ENCODE measurements at places on chromosomes 16 and 17.

- no peak for DNase-seq
Measured at GRCh38 chr16:70151941-70152509, 21.6 kb upstream of the CLEC18C start.

GRCh38 chr16:84583995-84584394 is 33.9 kb downstream of the COTL1 start:
- DNase-seq, result no peak

DNA sequence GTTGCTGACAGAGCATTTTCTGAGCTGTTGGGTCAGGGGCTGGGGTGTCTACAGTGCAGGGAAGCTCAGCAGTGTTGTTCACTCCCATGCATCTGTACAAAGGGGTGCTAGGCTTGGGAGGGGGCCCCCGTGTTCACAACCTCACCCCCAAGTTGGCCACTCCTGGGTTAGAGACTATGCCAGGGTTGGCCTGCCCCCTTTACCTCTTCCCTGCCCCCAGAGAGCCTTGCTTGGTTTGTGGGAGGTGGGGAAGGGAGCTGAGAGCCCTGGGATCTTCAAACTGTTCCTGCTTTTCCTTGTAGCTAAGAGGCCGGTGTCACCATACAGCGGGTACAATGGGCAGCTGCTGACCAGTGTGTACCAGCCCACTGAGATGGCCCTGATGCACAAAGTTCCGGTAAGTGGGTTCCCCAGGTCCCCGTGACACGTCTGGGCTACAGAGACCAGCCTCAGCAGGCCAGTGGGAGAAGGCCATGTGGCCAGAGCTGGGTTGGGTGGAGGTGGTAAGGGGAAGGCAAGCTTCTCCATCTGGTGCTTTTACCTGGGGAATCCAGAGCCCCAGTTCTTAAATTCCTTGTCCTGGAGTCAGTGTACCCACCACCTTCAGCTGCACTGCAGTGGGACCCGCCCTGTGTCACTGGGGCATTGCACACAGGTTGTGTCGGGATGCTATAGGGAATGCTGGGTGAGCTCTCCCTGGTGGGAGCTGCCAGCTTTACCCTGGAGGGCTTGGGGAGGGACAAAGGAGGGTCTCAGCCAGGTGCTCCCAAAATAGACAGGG is 11.8 kb downstream of the GPRC5C start:
- DNase-seq, result no peak

GRCh38 chr17:7995724-7996123 is 6.7 kb upstream of the GUCY2D start:
- no peak for DNase-seq

GRCh38 chr16:56424791-56425438 is 430 bp downstream of the AMFR start:
- no peak for DNase-seq

- DNase-seq, result no peak
Measured at GRCh38 chr16:70588565-70588964, 57.8 kb upstream of the IL34 start.

DNA sequence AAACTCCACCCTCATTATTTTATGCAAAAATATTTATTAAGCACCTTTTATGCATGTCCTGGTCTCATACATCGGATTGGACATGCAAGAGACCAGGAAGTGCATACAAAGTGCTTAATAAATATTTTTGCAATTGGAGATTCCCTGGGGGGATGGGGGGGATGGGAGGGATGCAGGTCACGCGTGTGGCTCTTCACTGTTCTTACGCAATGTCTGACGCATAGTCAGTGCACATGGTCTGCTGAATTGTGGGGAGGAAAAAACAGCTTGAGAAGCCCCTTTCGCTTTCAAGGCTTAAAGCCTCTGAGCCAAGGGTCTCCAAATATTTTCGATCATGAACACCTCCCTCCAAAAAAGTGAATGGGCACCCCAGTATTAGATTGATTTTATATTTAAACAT is 96.7 kb upstream of the XYLT1 start:
- DNase-seq, result no peak

DNA sequence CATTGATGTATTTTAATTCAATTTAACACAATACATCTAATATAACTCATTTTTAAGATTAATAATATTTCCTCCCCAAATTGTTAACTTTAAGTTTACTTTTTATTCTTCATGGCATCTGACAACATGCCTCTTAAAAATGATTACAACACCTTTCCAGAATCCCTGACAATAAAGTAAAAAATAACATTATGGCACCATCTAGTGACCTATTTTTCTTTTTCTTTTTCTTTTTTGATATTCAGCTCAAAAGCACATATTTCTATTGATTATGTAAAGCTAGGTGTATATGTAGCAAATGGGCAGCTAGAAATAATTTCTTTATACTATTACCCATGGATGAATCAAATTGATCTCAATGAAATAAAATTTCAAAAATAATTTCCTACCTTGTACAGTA is 834.3 kb upstream of the CDH8 start:
- DNase-seq, result no peak

GRCh38 chr17:42378959-42379594 is 9.2 kb downstream of the STAT3 start:
- no peak for DNase-seq

GRCh38 chr17:74190154-74190553 is 13.3 kb upstream of the RPL38 start:
- DNase-seq, result no peak

Measured in NK-92 treated with Interleukin-12 subunit alpha and Interleukin-12 subunit beta, amount 100 ng/mL, for 24 hours (cell line).